ENCODE measurements at places on chromosomes 11 and 22.

DNA sequence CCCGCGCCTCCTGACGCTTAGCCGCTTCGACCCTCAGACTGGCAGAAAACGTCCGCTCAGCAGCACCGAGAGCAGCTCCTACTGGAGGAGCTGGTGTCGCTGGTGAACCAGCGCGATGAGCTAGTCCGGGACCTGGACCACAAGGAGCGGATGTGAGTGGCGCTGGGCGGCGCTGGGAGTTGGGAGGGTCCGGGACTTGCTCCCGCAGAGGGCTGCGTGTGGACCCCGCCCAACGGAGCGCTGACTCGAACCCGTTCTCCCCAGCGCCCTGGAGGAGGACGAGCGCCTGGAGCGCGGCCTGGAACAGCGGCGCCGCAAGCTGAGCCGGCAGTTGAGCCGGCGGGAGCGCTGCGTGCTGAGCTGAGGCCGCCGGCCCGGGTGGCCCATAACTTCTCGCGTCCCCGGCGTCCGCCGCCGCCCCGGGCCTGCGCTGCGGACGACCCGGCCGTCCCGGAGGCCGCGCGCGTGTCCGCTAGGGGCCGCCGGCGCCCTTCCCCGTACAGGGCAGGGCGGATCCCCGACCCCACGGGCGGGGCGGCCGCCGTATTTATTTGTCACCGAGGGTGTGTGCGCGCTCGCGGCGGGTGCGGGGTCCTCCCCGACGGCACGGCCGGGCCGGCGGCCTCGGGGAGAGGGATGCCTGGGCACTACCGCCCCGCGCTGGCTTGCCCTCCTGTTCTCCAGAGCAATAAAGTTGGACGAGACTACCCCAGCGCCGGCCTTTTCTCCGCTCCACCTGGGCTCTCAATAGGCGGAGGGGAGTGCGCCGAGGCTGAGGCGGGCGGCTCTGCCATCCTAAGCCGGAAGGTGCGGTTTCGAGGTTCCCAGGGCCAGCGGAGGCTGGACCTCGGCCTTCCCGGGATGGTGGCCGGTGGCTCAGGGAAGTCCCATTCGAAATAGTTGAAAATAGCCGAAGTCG, 3.4 kb downstream of the KCNK7 start:
- no peak for DNase-seq

DNA sequence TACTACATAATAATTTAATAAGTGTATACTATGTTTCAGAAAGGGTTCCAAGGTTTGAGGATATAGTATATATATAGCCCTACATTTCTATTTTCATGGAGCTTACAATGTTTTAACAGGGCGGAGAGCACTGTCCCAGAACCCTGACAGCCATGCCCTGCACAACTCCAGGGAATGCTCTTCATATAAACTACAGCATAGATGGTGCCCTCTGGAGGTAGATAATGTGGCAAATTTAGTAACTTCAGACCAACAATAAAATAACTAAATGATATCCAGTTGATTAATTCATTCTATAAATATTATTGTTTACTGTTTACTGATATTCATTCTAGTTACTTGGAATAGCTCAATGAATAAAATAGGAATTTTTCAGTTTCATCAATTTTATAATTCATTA, 693.7 kb upstream of the CCDC179 start:
- DNase-seq = no peak

GRCh38 chr22:38733724-38734381, 21.9 kb downstream of the SUN2 start:
- DNase-seq = no peak

GRCh38 chr11:114109206-114110090, 49.9 kb downstream of the ZBTB16 start:
- peak; percentile 23 for DNase-seq

- DNase-seq = no peak
Observed at GRCh38 chr11:122156940-122157382, 40.9 kb upstream of the BLID start.

- no peak for DNase-seq
Observed at GRCh38 chr11:66749091-66749490, 20.1 kb upstream of the SPTBN2 start.

DNA sequence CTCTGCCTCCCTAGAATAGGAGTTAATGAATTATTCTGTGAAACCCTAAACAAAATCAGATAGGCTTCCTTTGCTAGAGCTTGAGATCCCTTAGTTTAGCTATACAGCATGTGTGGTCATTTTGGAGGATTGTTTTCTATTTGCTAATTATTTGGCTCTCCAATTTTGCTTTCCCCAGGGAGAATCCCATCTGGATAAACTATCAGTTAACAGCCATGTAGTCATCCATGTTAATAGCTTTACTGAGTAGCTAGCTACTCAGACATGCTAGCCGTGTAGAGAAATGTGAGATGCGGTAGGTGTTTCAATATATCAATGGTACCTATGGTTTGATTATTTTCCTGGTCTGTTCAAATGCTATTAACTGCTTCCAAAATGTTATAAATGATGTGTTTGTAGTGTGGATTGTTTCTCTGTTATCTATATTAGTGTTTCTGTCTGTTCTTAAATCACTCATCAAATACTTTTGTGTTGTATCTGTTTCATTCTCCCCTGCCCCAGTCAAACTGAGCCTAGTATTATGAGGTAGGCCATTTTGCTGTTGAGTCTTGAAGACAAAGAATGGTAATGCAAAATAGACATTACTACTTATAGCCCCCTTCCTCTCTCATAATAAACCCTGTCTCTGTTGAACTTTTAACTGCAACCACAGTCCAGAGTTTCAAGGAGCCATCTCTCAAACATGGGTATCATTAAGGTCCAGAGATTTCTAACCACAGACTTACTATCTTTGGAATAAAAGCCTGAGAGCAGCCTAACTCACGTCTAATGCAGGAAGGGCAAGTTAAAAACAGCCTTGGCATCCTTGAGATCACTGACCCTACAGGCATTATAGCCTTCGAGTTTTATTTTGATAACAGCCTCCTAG, 56.1 kb upstream of the GRAMD1B start:
- DNase-seq = no peak

- DNase-seq = no peak
Observed at GRCh38 chr22:24706732-24707469, 67.6 kb downstream of the PIWIL3 start.

- DNase-seq = no peak
Observed at GRCh38 chr11:76026281-76026680, 180.0 kb downstream of the WNT11 start.

DNA sequence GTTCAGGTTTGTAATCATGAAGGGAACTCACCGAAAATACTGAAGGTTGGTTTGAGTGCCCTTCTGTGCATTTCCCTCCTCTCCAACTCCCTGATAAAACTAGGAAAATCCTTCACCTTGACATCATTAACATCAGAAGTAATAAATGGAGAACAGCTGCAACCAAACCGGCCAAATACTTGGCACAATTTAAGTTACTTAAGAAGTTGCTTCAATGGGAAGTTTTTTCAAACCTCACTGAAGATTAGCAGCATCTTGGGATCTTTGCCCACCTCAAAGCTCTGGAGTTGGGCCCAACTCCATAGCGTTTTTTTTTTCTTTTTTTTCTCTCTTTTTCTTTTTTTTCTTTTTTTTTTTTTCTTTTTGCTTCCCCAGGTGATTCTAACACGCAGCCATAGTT, 784.8 kb downstream of the KCNA4 start:
- no peak for DNase-seq

DNA sequence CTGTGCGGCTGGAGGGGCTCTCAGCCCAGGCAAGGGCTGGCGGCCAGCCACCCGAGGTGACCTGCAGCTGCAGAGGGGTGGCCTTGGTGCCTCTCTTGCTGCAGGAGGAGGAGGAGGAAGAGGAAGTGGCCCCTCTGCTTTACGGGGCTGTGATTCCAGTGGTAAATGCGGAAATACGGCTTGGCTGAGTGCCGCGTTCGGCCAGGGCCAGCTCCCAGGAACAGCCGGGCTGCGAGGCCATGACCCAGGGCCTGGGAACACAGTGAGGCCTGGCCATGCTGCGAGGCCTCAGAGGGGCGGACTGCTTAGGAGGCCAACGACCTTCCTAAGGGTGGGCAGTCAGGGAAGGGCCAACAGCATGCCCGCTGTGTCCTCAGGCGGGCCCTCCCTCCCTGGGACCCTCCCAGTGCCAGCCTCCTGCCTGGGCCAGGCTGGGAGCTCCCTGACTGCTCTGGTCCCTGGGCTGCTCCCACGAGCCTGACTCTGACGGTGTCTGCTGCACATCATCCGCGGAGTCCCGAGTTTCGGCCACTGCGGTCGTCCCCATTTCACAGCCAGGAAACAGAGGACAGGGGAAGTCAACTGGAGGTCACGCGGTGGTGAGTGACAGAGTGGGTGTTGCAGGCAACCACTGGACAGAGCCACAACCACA, 20.8 kb upstream of the PPARA start:
- DNase-seq = peak; percentile 76

DNA sequence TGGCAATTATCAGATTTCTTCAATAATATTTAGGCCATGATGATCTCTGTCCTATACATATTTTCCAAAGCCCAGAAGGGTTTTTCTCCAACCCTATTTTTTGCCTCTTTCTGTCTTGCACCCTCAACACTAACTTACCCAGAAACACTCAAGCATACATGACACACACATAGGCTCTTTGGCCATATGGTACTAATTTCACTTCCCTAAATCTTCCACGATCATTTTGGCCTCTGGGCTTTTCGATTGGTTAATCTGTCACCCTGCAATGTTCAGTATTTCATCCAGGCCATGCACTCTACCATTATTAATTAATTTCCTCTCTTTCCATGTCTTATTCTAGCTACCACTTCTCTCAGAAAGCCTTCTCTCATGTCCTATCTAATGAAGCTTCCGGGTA, 59.8 kb downstream of the LUZP2 start:
- no peak for DNase-seq

GRCh38 chr11:128574576-128575011, 12.8 kb downstream of the ETS1 start:
- no peak for DNase-seq

DNA sequence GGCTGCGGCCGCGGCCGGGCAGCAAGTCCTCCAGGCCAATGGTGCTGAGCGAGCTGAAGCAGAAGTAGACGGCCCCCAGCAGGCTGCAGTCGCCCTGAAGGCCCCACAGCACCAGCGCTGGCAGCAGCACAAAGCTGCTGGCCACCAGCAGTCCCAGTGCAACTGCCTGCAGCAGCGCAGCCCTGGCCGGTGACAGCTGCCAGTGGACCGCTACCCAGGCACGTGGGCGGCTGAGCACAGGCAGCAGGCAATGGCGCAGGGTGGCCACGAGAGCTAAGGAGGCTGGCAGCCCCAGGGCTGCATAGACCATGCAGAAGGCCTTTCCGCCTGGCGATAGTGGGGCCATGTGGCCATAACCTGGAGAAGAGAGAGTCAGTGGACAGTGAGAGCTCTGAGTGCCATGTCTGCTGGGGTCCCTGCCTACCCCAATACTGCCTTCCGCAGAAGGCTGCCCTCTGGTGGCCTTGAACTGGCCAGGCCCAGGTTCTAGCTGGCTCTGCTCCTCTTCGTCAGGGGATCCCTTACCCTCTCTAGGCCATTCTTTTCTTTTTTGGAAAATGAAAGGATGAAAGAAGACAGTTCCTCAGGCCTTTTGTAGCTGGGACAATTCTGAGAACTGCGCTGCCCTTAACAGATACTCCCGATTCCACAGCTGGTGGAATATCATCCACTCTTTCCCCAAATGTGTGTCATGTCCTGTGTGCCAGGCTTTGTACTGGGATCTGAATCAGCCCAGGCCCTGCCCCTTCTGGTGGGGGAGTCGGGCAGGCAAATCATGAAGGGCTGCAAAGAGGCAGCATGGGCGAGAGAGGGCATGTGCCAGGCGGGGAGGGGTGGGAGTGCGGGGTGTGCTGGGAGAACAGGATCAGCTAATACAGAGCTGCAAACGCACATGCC, 1.8 kb downstream of the KCNK7 start:
- peak; percentile 48 for DNase-seq

DNA sequence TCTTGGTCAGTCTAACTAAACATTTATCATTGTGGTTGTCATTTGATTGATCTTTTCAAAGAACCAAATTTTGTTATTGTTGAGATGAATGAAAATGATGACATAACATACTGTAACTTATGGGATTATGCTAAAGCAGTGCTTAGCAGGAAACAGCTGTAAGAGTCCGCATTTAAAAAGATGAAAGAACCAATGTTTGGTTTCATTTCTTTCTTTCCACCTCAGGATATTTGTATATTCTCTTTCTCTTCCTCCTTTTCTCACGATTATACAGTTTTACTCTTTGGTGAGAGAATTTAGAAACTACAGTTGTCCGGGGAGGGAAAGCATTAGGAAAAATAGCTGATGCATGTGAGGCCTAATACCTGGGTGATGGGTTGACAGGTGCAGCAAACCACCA, 23.1 kb downstream of the PIH1D2 start:
- DNase-seq = no peak

DNA sequence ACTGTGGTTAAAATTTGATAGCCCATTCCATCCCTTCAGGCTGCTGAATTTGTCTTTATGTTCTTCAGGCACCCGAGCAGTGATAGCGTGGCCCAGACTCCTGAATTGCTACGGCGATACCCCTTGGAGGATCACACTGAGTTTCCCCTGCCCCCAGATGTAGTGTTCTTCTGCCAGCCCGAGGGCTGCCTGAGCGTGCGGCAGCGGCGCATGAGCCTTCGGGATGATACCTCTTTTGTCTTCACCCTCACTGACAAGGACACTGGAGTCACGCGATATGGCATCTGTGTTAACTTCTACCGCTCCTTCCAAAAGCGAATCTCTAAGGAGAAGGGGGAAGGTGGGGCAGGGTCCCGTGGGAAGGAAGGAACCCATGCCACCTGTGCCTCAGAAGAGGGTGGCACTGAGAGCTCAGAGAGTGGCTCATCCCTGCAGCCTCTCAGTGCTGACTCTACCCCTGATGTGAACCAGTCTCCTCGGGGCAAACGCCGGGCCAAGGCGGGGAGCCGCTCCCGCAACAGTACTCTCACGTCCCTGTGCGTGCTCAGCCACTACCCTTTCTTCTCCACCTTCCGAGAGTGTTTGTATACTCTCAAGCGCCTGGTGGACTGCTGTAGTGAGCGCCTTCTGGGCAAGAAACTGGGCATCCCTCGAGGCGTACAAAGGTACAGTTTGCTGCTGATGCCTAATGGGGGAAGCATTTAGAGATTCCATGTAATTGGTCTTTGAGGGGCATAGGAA, 4.7 kb downstream of the MADD start:
- DNase-seq = no peak

- DNase-seq = peak; percentile 73
Observed at GRCh38 chr11:3109921-3110706, 52.9 kb upstream of the CARS1 start.

GRCh38 chr11:69040581-69041260, 8.0 kb upstream of the TPCN2 start:
- DNase-seq = no peak

DNA sequence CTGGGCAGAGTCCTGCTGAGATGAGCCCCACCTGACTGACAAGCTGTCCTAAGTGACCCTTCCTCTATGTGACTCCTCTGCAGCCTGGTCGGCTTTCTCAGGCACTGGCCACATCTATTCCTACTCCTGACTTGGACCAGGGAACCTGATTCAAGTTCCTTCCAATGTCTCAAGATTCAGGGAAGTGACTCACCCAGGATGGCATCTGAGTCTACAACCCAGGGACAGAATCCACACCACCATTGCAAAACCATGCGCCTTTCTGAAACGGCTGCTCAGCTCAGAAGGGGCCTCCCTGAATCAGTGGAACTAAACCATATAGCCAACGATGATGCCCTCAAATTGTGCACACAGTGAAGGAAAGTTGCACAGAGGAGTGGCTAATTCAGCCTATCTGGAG, 63.9 kb upstream of the CSNK2A3 start:
- no peak for DNase-seq

GRCh38 chr11:76190376-76190775, 15.9 kb downstream of the WNT11 start:
- no peak for DNase-seq

GRCh38 chr22:37940698-37941376, 12.6 kb downstream of the C22orf23 start:
- DNase-seq = no peak

Data from KBM-7 (cell line).